ENCODE measurements at places on chromosomes 4 and X. TPM values are rescaled to one million over a fixed set of nuclear protein-coding genes. Genes with fewer than 3 reads are reported as not detected.

DNA sequence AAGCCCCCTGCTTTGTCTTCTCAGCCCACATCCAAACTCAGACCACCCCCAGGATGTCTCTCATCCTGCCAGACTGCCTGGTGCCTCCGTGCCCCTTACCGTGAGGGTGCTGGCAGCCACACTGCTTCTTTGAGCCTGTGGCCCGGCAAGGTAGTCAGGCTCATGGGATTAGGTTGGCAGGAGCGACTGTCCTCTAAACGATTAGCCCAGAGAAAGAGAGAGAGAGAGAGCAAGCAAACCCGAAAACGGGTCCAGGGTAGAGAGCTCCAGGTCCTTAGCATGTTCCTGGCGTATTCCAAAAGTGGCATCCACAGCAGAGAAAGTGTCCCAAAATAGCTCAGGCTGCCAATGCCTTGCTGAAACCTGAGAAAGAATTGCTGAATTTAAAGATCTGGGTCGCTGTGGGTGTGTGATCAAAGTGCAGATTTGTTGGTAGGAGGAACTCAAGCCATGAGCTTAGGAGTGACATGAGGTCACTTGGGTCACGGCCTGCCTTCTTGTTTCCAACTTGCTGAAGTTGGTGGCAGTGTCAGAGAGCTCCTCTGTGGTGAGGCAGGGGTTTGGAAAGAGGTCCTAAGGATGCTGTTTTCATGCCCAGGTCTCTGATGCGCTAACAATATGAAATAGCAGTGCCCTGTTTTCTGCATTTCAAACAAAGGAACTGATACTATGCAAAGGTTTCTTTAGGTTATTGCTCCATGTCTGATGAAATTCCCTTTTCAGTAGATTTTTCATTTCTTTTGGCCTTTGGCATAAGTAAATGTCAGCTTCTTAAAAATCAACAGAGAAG, 81.6 kb downstream of the RTL9 start:
- DNase-seq: no peak

DNA sequence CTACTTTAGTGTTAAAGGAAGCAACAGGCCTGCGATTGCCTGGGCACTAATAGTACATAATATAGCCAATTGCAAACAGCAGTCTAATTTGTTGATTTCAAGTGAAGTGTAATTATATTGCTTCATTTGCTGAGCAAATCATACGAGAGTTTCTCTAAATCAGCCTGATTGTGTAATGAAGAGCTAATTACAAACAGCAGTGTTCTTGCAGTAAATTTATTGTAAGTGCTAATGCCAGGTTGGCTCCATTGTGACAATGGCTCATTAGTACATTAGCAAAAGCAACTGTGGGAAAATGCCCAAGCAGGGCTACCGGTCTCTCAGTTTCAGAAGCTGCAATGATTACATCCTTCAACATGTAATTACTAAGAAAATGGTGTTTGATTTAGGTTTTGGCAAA, 591.5 kb downstream of the GALNTL6 start:
- DNase-seq: no peak

Gene ADGRG2
- total RNA-seq: not detected

DNA sequence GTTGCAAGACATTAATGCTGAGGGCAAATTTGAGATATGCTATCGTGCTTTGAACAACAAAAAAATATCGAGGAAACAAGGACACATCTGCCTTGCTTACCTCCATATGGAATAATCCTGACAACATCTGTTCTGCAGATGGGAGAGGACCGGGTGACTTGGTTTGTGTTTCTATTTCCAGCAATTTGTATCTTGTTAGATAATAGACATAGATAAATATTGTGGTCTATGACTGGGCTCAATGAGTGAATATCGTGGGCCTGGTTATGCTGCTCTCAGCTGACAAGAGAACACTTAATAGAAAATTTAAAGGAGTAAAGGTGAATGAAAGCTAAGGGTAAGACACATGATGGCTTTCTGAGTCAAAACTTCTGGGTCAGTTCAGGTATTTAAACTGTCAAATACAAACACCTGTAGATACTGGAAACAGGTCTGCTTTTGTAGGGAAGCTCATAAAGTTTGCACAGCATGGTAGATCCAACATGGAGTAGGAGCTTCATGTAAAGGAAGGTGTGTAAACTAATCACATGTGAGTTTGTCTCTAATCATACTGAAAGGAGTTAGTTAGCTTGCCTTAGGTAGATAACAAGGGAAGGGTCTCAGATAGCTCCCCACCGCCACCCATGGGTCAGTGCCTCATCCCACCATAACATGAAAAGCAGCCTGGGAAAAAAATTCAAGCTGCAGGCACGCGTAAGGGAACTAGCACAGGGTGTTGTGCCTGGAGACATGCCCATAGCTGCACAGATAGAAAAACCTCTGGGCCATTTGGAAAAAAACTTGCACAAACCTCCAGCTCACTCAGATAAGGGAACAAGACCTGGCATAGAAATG, 904.1 kb upstream of the EPHA5 start:
- DNase-seq: no peak

- DNase-seq: no peak
These were observed 6.1 kb downstream of the FAT1 start for GRCh38 chr4:186717556-186717955.

GRCh38 chr4:103938488-103938887, 218.7 kb upstream of the TACR3 start:
- no peak for DNase-seq

- no peak for DNase-seq
These were observed 93.1 kb downstream of the PCDH19 start for GRCh38 chrX:100316987-100317386.

DNA sequence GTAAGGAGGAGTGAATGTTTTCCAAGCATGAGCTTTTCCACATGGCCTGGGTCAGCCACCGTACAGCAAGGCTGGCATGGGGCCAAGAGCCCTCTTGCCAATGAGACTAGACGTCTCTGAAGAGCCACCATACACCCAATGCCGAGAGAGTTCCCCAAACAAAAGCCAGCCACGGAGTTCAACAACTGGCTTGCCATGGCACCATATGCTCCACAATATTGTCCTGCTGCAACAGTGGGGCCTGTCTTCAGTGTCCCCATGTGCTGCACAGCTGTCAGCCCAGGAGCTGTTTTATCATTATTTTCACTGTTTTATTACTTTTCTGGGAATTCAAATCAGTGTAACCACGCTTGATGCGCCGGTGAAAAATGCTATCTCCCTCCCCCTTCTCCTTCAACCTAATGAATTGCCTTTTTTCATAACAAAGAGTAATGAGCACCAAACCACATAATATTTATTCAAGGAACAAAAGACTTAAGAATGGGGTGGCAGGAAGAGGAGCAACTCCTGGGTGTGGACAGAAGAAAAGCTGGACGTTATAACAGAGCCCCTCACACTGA, 18.4 kb downstream of the MAML3 start:
- no peak for DNase-seq

Gene ANK2
- 0.28 TPM for total RNA-seq

DNA sequence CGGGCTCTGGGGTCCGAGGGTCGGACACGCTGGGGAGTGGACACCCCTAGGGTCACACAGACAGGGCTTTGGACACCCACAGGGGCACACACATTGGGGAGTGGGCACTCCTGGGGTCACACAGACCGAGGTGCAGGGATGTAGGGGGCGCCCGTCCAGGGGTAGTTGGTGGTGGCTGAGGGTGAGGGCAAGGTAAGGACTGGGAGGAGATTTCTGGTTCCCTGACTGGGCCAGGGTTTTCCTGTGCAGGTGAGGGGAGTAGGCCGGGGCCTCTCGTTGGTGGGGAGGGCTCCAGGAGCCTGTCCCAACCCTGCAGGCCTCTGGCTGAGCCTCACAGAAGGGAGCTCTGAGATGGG, 21.9 kb upstream of the WDR45 start:
- no peak for DNase-seq

GRCh38 chr4:127506283-127506682, 126.5 kb upstream of the INTU start:
- no peak for DNase-seq

DNA sequence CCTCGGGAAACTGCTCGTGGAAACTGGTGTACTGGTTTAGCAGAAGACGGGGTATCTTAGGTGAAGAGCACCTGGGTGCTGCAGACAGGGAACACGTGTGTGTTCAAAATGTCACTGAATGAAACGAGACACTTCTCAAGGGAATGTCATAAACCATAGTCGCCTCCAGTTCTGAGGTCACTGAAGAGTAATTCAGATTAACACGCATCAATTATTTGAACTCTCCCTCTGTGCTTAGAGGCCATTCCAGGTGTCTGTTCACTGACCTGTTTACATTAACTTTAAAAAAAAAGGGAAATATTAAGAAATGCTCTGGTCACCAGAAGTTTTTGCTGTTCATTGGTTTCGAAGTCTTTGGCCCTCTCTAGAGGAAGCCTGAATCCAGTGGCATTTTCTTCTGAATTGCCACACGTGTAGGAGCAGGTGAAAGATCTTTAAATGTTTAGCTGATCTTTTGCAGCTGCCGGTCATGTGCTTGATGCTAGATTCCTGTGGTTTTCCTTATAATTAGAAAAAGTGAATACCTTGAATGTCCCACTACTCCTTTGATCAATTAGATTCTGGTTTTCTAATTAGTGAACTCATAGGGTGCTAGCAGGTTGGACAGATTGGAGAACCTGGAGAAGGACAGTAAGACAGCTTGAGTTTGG, 330.5 kb downstream of the ARHGAP10 start:
- DNase-seq: no peak

Gene XAGE1A
- not detected for total RNA-seq

DNA sequence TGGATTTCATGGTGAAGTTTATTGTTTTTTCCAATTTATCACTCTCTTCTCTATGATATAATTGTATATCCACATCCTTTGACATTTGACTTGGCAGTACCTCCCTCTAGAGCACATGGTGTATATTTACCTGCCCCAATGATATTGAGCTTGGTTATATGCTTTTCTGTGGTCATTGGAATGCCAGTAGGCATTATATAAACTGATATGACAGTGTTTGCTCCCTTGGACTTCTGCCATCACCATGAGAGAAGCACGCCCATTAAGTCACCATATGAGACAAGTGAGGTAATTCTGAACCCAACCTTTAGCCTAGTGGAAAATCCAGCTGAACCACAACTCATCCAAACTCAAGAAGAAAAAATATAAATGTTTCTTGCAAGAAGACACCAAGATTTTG, 2761.5 kb downstream of the ARAP2 start:
- no peak for DNase-seq

Gene FAM184B
- total RNA-seq: not detected

Gene BCOR
- total RNA-seq: 45.5 TPM

DNA sequence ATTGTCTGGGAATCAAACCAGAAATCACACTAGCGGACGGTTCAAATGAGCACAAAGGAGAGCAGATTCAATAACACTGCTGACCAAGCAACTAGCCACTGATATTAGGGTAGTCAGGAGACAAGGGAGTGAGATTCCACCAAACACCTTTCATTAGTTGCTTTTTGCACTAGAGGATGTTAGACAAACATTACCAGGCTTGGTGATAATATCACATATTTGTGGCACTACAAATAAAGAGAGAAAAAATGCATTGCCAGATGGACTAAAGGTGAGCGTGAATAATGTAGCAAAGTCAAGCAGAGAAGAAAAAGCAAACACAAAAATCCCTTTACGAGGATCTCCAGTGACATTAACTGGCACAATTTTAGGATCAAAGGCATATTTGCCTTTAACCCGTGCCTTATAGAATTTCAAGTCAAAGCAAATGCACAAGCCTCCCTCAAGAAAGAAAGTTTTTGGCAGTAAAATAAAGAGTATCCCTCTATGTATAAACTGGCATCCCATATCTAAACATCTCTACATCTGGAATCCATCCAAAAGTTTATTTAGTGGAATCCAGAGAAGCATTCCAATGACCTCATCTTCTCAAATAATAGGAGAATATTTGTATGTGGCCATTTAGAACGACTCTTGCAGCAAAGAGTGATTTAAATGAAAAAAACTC, 290.9 kb downstream of the KCTD8 start:
- no peak for DNase-seq

Gene SMIM10
- not detected for total RNA-seq

DNA sequence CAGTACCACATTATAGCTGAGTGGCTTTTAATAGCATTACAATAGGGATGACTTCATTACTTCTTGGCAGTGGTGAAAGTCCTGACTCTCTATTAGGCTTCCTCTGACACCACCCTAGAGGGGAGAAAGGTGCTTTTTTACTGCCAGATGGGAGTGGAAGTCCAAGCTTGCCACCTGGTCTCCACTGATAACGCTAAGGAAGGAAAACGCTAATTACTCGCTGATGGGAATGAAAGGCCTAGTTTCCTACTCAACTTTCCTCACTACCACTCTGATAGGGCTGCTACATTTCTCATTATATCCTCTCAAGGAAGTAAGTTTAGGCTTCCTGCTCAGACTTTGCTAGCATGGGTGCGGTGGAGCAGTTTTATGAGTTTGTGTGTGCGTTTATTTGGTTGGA, 62.3 kb upstream of the PAGE3 start:
- no peak for DNase-seq

Gene STATH
- total RNA-seq: not detected

Gene FGB
- 2.5 TPM for total RNA-seq

GRCh38 chr4:56701644-56702043, 20.5 kb upstream of the HOPX start:
- no peak for DNase-seq

DNA sequence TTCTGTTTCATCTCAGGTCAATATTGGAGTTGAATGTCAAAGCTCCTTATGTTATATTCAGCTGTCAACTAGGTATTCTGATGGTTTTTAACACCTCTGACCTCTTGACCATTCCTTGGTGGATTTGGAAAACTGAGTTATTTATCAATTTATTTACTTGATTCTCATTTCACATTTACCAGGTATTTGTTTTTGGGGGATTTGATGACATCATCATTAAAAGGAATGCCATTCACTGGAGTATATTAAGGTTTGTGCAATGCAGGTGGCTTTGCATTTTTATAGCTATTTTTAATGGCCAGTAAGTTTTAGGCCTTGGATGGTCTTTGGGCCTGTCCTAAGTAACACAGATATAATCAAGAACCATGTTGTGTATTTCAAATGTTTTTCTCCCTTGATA, 67.2 kb downstream of the TSPAN7 start:
- DNase-seq: no peak

DNA sequence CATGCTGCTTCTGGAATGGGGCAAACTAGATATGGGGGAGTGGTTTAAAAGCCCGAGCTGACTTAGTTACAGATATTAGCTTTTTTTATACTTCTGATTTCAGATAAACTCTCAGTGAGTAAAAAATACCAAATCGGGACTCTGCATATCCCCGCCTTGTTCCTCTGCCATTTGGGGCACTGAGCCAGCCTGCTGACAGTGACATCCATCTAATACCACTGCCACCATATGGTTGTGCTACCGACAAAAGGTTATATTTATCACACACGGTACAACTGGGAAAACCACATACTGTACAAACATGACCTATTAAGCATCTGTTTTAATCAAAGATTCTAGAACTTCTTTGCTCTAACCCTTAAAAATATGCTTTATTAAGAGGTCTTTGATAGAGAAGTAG, 78.7 kb downstream of the GALNT7 start:
- no peak for DNase-seq

Gene SCD5
- total RNA-seq: 0.72 TPM

Gene PGRMC1
- 15.8 TPM for total RNA-seq
